ENCODE measurements at places on chromosomes 13 and 19.

DNA sequence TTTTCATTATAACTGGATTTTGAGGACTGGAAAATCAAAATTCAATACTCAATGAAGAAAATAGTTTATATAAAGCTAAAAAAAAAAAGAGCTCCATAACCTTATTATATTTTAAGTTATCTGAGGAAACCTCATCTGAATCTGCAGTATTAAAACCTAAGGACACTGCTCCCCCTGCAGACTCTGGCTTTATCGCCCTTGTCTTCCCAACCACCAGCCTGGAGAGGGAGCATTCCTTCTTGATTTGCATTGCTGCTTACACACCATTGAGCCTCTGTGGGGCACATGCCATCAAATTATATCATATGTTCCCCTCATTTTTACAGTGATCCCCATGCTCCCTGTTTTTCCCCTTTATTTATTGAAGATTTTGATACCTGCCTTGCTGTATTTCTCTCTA is 871.4 kb upstream of the GPC6 start:
- DNase-seq, result no peak

DNA sequence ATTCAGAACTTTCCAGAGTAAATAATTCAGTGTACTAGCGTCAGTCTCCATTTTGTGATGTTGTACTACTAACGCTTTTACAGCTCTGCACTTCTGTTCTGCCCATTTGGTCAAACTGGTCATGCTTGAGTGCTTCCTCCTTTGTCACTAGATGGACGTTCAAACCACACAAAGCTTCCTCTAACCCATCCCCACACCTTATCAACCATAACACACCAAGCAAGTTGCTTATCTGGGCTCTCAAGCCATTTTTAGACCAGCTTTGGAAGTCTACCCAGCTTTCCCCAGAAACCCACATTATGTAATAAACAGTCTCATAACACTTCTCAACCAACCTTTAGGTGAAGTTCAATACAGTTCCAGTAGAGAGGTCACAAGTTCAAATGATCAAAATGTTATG is 2.3 kb upstream of the ZNF347 start:
- DNase-seq, result no peak

- DNase-seq, result no peak
Observed at GRCh38 chr13:80924596-80924995, 583.7 kb upstream of the SPRY2 start.

- DNase-seq, result no peak
Observed at GRCh38 chr19:32265995-32266394, 79.4 kb upstream of the ZNF507 start.

GRCh38 chr13:32659736-32660135 is 73.5 kb downstream of the PDS5B start:
- no peak for DNase-seq

DNA sequence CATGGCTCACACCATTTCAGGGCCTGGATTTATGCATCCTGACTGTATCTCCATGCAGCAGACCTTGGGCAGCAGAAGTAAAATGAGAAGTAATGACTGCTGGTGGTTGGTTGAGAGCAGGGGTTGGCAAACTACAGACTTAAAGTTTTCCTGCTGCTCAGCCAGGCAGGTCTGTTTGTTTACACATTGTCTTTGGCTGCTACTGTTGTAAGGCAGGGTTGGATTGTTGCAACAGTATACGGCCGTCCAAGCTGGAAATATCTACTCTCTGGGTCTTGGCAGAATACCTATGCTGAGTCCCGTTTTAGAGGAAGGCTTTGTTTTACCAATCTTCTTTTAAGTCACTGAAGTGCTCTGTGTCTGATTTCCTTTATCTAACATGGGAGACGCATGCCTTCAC is 13.5 kb downstream of the SNRNP70 start:
- DNase-seq, result no peak

- no peak for DNase-seq
Observed at GRCh38 chr19:3346677-3347353, 19.6 kb upstream of the NFIC start.

- DNase-seq, result no peak
Observed at GRCh38 chr13:80307401-80307987, 33.4 kb downstream of the SPRY2 start.

- no peak for DNase-seq
Observed at GRCh38 chr19:5857203-5858081, 6.2 kb upstream of the FUT3 start.

DNA sequence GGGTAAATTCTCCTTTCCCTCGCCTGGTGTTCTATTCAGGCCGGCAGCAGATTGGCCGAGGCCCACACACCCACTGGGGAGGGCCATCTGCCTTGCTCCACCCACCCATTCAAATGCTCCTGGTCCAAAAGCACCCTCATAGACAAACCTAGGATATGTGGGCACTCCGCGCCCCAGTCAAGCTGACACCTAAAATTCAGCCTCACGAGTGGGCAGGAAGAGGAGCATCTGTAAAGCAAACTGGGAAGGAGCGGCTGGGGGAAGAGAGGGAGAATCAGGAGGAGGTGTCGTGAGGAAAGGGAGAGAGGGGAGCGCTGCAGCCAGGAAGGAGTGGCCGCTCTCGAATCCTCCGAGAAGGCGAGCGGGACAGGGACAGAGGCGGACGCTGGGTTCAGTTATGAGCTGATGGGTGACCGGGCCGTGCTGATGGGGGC is 136.9 kb downstream of the USP12 start:
- DNase-seq, result no peak
